Daoy (cell line): ENCODE measurements at places on chromosomes 3 and 15. TPM values are rescaled to one million over a fixed set of nuclear protein-coding genes. Genes with fewer than 3 reads are reported as not detected.

- no peak for DNase-seq
Observed at GRCh38 chr3:177051411-177051810, 145.9 kb downstream of the TBL1XR1 start.

Gene CLDN16
- 0.21 and 0.74 TPM in 2 replicates for total RNA-seq

DNA sequence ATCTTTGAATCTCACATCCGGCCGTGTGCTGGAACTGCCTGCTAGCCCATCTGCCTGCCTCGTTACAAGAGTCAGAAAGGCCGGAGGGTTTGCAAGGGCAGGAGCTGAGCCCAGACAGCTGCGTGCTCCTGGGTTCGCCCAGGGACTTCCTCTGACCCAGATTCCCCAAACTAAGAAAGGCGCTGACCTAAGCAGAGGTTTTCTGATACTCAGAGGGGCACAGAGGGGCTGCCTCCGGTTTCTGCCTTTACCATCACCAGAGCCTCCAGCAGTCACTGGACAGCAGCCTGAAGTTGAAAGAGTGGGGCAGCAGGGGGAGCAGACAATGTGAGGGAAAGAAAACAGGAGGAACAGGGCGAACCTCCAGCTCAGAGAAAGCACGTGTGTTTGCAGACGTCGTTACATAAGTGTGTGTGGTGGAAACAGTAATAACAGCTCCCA is 33.4 kb upstream of the RAD18 start:
- DNase-seq, result no peak

DNA sequence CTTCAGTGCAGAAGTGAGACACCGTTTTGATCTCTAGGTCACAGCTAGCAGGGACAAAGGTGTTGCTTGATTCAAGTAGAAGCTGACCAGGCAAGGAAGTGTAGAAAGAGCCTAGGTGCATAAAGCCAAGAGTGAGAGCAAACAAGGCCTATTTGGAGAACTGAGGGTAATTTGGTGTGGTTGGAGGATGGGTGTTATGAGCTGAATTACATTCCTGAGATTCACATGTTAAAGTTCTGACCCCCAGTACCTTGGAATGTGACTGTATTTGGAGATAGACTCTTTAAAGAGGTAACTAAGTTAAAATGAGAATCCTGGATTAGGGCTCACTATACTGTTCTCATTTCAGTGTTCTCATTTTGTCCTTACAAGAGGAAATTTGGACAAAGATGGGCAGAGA is 191.3 kb downstream of the ZMAT3 start:
- no peak for DNase-seq

DNA sequence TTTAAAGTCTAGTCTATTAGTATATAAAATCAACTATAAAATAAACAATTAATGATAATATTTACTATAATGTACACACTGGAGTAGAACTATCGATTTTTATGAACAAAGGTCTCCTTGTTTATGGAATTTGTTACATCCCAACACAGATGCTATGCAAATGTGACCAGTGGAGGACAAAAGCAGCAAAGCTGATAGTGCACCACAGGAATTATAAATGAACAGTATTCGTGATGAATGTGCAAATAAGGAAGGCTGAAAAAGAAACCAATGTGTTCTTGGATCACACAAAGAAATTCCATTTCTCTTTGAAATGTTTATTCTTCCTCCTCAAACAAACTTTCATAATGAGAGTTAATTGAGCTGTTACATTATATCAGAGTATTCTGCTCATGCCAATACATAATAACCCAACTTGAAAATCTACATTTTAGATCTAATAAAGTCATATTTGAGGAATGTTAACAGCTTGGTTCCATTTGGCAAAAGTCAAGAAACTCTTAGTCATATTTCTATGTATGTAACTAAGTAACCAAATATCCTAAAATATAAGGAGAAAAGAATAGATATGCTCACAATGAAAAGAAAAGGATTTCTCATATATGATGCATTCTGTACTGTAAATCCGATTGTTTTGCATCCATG is 79.3 kb downstream of the NEK10 start:
- DNase-seq, result no peak

Gene TNFAIP8L3
- 0.97 and 1.0 TPM in 2 replicates for total RNA-seq

Gene PRSS50
- total RNA-seq, result not detected in 2 replicates

Gene STARD9
- total RNA-seq, result 0.80 and 1.2 TPM in 2 replicates

Gene NOX5
- total RNA-seq, result not detected in 2 replicates

Gene TRAK1
- 7.1 and 7.4 TPM in 2 replicates for total RNA-seq

Gene LIPC
- 0.74 and 1.5 TPM in 2 replicates for total RNA-seq

GRCh38 chr15:64947211-64947610 is 35.5 kb downstream of the ANKDD1A start:
- DNase-seq, result no peak

Gene PGBD4
- total RNA-seq, result 1.4 and 2.4 TPM in 2 replicates

GRCh38 chr3:168138421-168138820 is 42.7 kb upstream of the GOLIM4 start:
- no peak for DNase-seq

Gene VGLL3
- 8.4 and 15.2 TPM in 2 replicates for total RNA-seq
